Colonic mucosa (tissue), 4 donors: ENCODE measurements at places on chromosomes 3 and 15.
A peak's percentile ranks its signal among the peaks of the same experiment; 100 is the strongest.

GRCh38 chr15:77630956-77631744 is 1.6 kb downstream of the LINGO1 start:
- H3K4me3 ChIP-seq, result no peak overlapping the region
- H3K27me3 ChIP-seq, result peaks cover 34% of the 10 kb centered on the region
- no peak overlapping the region for H3K27ac ChIP-seq
- H3K4me1 ChIP-seq, result peaks cover 8% of the 10 kb centered on the region

GRCh38 chr15:40344631-40345120 is 3.9 kb upstream of the CCDC9B start:
- no peaks in the 10 kb centered on the region for H3K36me3 ChIP-seq
- H3K4me3 ChIP-seq, result no peak overlapping the region
- peak; percentile 83 for DNase-seq
- peak overlapping the region; percentile 98 for H3K27ac ChIP-seq
- H3K27me3 ChIP-seq, result no peaks in the 10 kb centered on the region

GRCh38 chr15:99504071-99504822 is 61.5 kb upstream of the MEF2A start:
- no peak for DNase-seq
- H3K4me1 ChIP-seq, result no peaks in the 10 kb centered on the region
- H3K27ac ChIP-seq, result no peak overlapping the region

GRCh38 chr3:85050821-85051220 is 92.0 kb downstream of the CADM2 start:
- H3K27ac ChIP-seq, result no peak overlapping the region
- no peak for DNase-seq
- H3K4me1 ChIP-seq, result no peaks in the 10 kb centered on the region
- H3K36me3 ChIP-seq, result no peaks in the 10 kb centered on the region
- no peaks in the 10 kb centered on the region for H3K27me3 ChIP-seq
- no peak overlapping the region for H3K4me3 ChIP-seq

DNA sequence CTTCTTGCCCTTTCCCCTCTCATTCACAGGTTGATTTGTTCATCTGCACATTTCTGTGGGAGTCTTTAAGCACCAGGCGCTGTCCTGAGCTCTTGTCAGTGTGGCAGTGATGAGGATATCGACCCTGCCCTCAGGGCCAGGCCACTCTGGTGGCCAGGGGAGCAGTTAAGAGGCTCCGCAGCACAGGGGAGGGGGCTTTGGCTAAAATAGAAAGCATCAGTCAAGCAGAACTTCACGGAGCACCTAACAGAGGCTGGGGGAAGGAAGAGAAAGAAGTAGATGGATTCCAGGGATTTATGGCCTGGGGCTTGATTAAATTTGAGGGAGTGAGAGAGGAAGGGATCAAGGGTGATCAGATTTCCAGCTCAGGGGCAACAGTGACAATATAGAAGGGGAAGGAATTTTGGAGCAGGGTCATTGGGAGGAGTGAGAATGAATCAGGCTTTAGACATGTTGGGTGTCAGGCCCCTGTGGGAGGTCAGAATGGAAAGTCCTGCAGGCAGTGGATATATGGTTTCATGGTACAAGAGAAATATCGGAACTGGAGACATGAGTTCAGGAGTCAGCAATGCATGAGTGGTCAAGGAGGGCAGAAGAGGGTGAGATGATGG is 73.0 kb upstream of the GLCE start:
- H3K36me3 ChIP-seq, result no peaks in the 10 kb centered on the region
- H3K27me3 ChIP-seq, result no peaks in the 10 kb centered on the region
- DNase-seq, result no peak
- H3K27ac ChIP-seq, result no peak overlapping the region
- no peak overlapping the region for H3K4me3 ChIP-seq
- H3K4me1 ChIP-seq, result no peaks in the 10 kb centered on the region
